ENCODE measurements at places on chromosomes 6 and 20.

DNA sequence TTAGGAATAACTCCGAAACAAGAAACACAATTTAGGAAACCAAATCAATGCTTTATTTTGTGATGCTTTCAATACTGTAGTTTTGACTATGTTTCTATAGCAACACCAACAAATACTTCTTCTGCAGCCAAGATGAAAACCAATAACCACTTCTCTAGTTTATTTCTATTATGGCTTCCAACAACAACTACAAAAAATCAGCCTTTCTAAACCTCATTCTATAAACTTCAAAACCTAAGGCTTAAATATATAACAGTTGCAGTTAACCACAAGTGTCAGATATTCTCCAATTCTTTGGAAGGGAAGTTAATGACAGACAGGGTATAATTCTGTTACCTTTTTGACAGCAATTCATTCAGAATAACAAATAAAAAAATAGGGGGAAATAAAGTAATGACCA, 80.9 kb downstream of the EPB41L2 start:
- H3K27ac ChIP-seq: no peak overlapping the region
- no peak overlapping the region for H3K4me3 ChIP-seq
- no peaks in the 10 kb centered on the region for H3K27me3 ChIP-seq

DNA sequence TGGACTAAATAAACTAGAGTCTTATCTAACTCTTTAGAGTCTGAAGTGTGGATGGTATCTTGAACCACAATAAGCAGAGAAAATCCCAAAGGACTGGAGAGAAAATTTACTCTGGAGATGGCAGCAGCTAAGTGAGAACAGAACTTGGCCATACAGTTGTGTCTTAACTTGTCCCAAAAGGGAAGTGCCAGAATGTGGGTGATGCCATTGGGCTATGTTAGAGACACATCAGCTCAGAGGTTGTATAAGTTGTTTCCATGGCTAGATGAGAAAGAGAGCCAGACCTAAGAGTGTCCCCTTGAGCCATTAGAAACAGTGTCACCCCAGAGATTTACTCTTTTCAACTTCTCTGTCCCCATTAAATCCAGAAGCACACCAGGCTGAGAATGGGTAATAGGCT, 36.2 kb downstream of the FOXO3 start:
- no peak for DNase-seq
- no peak overlapping the region for H3K4me3 ChIP-seq
- peaks cover 18% of the 10 kb centered on the region for H3K4me1 ChIP-seq
- no peak overlapping the region for H3K27ac ChIP-seq
- H3K27me3 ChIP-seq: no peaks in the 10 kb centered on the region

GRCh38 chr6:161270116-161270515, 3.7 kb downstream of the AGPAT4 start:
- peaks cover 31% of the 10 kb centered on the region for H3K4me1 ChIP-seq
- H3K36me3 ChIP-seq: no peaks in the 10 kb centered on the region
- H3K27me3 ChIP-seq: no peaks in the 10 kb centered on the region
- no peak overlapping the region for H3K27ac ChIP-seq

DNA sequence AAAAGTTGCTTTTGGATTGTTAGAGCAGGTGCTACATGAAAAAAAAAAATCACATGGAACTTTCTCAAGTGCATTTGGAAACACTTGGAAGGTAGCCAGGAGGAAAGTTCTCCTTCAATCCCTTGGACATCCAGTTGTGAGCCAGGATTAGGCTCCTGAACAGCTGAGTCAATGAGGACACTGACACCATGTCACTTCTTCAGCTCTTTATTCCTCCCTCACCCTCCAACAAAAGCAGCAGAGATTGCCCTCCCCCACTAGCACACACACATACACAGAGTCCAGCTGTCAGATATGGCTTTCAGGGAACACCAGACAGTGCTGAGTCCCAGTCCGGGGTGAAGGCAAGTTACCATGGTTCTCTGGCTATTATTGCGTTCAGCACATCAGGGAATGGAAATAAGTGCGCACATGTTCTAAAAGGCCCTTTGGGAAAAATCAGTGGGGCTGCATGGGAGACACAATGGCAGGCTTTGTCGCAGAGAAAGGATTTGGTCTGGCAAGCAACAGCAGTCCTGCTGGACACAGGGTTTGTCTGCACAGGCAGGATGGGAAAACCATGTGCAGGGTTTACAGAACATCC, 124.7 kb upstream of the MARCKS start:
- no peak overlapping the region for H3K27ac ChIP-seq
- H3K4me3 ChIP-seq: no peak overlapping the region
- H3K27me3 ChIP-seq: no peaks in the 10 kb centered on the region
- H3K4me1 ChIP-seq: no peaks in the 10 kb centered on the region
- no peak for DNase-seq

DNA sequence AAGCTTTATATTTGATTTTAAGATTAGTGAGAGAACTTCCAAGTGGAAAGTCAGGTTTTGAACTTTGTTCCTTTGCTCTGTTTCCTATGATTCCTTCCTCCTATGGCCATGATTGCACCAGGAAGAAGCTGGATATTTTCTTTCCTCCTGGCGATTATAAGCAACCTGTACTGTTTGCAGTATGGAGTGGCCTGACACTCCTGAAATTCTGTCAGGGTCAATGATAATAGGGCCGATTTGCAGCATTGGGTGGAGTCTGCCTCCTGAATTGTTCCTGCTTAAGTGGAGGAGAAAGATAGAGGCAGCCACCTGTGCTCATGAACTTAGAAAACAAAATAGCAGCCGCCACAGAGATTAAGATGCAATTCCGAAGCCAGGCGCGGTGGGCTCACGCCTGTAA, 9.8 kb upstream of the FAM217A start:
- H3K36me3 ChIP-seq: no peaks in the 10 kb centered on the region
- 0 out of 2 replicates have a peak, but pooled peaks cover 6% of the 10 kb centered on the region for H3K4me1 ChIP-seq
- no peak for DNase-seq
- no peaks in the 10 kb centered on the region for H3K27me3 ChIP-seq
- no peak overlapping the region for H3K27ac ChIP-seq

GRCh38 chr6:105839266-105839665, 246.9 kb upstream of the PRDM1 start:
- H3K4me3 ChIP-seq: no peak overlapping the region
- H3K4me1 ChIP-seq: no peaks in the 10 kb centered on the region

- H3K4me1 ChIP-seq: no peaks in the 10 kb centered on the region
- H3K27me3 ChIP-seq: no peaks in the 10 kb centered on the region
- H3K36me3 ChIP-seq: peaks cover 23% of the 10 kb centered on the region
- no peak overlapping the region for H3K27ac ChIP-seq
- no peak for DNase-seq
These were observed 16.4 kb downstream of the TOMM34 start for GRCh38 chr20:44943828-44944227.

Measured in GM23338 (cell line).